ENCODE measurements at places on chromosomes 4 and X.

DNA sequence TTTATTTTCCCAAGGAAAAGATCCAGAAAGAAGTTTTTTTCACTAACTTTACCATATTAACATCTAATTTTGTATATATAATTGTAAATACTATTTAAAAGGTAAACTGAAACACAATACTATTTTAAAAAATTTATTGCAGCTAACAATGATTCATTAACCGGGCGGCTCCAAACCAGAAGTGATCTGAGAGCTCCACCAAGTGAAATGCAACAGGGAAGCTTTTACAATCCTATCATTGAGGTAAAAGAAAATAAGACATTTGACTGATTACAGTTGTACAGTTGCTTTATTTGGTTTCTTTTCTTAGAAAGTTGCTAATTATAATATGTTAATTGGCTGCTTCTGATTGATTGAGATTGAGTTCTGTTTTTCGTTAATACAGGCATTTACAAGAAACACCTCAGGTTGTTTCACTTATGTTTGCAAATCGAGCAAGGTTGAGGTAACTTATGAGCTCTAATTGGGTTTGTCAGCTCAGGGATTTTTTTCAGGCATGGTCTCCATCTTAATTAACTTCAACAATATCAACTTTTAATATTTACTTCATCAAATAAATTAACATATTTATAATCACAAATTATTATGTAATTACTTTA, 220.2 kb upstream of the UGT8 start:
- no peak for DNase-seq

DNA sequence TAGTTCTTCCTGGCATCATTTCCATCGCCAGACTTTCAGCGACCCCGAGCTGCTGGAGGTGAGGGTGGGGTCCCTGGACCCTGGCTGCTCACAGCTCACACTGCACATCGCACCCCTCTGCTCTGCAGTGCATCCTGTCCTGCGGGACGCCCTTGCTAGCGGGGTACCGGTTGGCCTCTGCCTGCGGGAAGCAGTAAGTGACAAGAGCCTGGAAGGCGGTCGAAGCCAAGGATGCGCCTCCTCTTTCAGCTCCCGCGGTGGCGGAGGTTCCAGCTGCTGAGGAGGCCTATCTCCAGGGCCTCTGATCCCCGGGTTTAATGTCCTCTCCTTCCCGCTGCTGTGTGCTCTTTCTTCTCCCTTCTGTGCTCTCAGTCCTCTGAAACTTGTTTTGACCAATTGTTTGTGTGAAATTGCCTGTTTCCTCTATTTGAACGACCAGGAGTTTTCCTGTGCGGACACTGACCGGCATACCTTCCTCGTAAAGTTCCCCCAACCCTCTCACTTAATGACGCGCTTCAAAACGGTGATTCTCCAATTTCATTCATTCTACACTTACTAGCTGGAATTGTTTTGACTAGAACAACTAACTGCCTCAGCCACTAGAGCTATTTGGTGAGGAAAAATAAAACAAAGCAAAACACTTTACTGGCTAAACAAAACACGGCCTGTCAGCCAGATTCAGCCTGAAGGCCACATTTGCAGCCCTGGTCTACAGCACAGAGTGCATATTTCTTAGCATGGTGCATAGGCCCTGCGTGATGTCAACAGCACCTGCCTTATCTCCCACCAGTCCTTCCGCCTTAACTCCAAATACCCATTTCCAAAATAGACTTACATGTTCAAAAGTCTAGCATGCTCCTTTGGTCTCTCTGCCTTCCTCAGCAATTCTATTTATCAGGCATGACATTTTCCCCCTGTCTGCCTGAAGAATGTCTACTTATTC, 28.0 kb downstream of the MGAT4D start:
- no peak for DNase-seq

- DNase-seq, result no peak
Observed at GRCh38 chr4:168569066-168569930, 72.4 kb downstream of the PALLD start.

DNA sequence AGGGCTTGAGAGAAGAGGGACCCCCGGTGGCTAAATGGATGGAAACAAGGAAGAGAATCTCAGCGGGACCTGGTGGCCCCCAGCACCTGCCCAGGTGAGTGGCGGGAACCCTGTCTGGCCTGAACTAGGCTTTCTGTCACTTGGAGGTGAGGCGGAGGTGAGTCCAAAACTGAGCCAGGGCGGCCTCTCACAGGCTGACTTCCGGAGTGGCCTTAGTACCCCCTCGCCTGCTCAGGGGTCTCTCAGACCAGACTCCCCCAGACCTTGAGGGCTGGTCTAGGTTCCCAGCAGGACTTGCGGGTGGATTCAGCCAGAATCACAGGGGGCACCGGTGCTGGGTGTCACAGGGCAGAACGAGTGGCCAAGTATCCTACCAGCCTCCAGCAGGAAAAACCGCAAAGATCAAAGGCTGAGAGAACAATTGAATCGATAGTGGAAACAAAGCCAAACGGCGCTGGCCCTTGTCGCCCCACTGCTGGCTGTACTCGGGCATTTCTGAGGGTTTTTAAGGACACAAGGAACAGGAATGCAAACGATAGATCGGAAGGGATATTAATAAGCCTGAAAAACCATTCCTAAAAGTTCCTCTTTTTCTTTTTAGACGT, 67.8 kb downstream of the WFS1 start:
- no peak for DNase-seq

DNA sequence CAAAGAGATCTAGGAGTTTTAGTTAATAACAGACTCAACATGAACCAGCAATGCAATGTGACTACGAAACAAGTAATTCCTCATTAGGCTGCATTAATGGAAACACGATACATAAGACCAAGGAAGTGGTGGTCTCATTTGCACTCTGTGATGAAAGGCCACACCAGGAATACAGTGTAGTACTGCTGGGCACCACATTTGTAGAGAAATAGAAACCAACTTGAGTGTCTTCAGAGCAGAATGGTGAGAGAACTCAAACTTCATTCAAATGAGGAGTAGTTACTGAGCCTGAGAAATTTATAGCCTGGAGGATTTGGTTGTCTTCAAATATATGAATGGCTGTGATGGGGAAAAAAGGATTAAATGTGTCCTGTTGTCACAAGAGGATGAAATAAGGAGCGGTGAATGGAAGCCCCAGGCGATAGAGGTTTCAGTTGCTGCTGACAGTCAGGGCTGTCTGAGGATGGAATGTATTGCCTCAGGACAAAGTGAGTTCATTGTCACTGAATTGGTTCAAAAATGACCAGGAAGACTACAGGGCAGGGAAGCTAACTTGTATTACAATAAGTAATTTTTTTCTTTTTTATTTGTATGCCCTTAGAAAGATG, 50.9 kb downstream of the NFKB1 start:
- no peak for DNase-seq

DNA sequence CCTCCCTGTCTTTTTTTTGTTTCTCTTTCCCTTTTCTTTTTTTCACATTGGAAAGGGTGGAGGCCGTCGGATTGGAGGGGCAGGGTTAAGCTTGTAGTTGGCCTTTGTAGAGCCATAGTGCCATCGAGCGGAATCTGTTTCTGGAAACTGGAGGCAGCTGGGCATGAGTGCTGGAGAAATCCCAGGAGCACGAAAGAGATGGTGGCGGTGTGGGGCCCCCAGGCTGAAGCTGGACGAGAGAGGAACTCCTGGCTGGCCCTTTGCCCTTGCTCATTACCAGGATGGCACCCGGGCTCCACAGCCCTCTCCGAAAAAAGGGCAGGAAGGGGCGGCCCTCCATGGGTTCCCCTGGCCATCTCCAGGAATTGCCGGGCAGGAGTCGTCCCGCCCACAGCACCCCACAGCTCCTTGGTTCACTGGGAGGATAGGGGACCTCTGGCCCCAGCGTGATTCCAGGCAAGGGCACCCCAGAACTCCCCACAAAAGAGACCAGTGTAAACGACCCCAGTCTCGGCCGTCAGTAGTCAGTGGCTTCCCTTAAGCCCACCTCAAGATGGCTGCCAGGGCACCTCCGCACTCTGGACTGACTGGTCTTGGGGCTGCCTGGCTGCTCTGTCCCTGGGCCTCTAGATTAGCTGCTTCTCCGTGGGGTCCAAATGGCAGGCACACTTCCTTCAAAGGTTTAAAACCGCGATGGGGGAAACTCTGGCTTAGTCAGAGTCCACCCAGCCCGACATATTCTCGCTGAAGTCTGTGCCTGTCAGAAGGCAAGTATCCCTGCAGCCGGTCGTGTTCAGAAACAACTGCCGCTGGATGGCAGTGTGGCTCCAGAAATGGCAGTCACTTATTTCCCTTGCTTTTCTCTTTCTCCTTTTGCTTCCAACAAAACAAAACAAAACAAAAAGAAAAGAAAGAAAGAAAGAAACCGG, 74.1 kb downstream of the NBDY start:
- no peak for DNase-seq

DNA sequence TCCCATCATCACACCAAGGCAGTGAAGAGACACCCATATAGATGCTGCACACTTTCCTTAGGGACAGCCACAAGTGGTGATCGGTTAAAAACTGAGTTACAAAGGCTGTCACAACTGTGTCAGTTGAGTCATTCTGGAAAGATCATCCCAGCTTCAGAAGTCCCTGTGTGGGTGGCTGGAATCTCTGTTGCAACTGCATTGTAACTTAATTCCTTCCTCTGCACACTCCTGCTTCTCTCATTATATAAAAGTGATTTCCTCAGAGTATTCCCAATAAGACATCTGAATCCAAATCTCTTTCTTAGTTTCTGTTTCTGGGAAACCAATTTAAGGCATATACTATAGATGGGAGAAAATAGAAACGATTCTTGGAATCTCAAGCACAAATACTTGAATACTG, 88.1 kb downstream of the FSTL5 start:
- DNase-seq, result no peak

GRCh38 chr4:2085496-2085901, 26.4 kb downstream of the NAT8L start:
- no peak for DNase-seq

- DNase-seq, result no peak
Observed at GRCh38 chr4:101218346-101218745, 129.0 kb downstream of the PPP3CA start.

DNA sequence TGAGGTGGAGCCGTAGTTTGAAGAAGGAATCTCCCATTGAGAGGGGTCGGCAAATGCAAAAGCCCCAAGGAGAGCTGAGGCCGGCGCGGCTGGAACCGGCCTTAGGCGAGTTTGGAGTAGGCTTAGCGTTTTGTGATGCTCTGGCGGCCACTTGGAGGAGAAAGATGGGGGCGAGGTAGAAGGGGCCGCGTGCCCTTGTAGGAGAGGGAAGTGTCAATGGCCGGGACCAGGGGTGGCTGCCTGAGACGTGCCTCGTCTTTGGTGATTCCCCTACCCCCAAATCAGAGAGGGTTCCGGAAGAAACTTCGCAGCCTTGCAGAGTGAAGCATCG, 11.7 kb downstream of the MSX1 start:
- no peak for DNase-seq

- no peak for DNase-seq
Observed at GRCh38 chr4:120841580-120841979, 80.9 kb downstream of the PRDM5 start.

DNA sequence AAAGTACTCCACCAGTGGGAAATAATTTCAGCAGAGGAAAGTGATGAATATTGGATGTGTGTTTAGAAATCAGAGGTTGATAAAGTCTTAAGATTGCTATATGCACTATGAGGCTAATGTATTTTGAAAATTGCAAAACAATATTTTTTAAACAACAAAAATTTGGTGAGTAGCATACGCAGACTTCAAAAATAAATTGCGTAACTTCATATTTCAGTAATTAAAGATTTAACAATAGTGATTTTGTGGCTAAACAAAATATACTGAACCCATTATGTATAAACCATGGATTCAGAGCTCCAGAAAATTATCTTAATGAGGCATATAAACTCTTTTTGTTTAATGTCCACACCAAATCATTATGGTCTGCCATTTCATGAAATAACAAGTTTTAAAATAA, 3.3 kb upstream of the TAPT1 start:
- DNase-seq, result no peak

GRCh38 chr4:175787948-175788347, 24.1 kb downstream of the GPM6A start:
- DNase-seq, result no peak

GRCh38 chrX:458631-459061, 71.9 kb upstream of the PPP2R3B start:
- no peak for DNase-seq

DNA sequence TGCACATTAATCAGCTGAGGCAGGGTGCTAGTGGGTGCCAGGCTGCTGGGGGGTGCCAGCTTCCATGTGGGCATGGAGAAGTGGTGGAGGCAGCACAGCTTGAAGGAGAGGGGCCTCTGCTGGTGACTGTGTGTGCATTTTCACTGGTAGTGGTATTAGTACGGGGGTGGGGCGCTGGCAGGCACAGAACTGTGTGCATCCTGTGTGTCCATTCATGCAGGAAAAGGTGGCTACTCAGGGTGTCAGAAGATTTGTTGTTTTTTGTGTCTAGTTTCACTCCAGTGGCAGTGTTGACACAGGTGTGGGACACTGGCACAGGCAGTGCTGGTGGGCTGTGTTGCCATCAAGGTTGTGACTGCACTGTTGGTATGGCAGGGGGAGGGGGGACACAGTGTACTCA, 1303.6 kb downstream of the FAM133A start:
- DNase-seq, result no peak

GRCh38 chr4:89269121-89269666, 38.4 kb downstream of the GPRIN3 start:
- DNase-seq, result no peak

DNA sequence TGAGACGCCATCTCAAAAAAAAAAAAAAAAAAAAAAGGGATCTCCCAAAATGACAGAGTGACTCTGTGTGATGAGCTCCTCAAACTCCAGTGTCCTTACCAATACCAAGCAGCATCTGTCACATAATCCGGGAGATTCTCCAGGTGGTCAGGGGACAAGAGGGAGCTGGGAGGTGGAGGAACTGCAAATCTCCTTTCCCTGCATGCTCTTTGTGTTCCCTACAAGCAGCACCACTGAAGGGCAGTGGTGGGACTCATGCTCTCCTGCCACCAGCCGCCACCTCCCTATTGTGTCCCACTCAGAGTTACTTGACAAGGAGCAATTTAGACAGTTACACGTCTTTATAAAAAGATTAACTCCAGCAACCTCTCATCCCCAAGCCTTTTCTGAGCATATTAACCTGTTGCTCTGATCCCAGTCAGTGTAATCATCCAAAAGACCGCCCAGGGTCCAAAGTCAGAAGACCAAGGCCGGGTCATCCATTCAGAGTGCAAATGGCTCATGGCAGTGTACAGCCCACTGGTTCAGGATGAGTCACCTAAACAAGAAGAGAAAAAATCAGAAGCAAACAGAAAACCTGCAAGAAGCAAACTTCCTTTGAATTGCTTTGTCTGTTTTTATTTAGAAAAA, 23.6 kb downstream of the MGST2 start:
- DNase-seq, result no peak

DNA sequence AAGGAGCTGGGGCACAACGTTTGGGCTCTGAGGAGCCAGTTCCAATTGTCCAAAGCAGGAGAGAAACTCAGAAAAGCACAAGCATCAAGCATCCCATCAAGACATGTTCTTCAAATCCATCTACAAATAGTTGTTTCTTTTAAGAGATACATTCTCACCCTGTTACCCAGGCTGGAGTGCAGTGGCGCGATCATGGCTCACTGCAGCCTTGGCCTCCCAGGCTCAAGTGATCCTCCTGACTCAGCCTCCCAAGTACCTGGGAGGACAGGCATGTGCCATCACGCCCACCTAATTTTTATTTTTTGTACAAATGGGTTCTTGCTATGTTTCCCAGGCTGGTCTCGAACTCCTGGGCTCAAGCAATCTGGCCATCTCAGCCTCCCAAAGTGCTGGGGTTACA, 18.1 kb downstream of the NELFA start:
- no peak for DNase-seq

Measured in stimulated activated CD8-positive, alpha-beta memory T cell treated with anti-CD3 and anti-CD28 coated beads, Interleukin-7, amount 100 ng/mL, for 4 hours (primary cell).